ENCODE measurements at places on chromosomes 2 and 18.
A peak's percentile ranks its signal among the peaks of the same experiment; 100 is the strongest.

- no peak for DNase-seq
Measured at GRCh38 chr2:160574468-160575140, 81.0 kb upstream of the RBMS1 start.

GRCh38 chr18:51668101-51668500 lies 470.6 kb upstream of the MEX3C start:
- peak; percentile 78 for DNase-seq

DNA sequence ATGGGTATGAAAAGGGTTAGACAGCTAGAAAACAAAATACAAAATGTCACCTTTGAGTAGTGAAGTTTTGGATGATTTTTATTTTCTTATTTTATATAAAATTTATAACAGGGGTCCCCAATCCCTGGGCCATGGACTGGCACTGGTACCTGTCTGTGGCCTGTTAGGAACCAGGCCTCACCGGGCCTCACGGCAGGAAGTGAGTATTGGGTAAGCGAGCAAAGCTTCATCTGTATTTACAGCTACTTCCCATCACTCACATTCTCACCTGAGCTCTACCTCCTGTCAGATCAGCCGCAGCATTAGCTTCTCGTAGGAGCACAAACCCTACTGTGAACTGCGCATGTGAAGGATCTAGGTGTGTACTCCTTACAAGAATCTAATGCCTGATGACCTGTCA lies 202.8 kb upstream of the TWIST2 start:
- no peak for DNase-seq

- DNase-seq = no peak
Measured at GRCh38 chr2:156784020-156784701, 348.0 kb downstream of the GPD2 start.

DNA sequence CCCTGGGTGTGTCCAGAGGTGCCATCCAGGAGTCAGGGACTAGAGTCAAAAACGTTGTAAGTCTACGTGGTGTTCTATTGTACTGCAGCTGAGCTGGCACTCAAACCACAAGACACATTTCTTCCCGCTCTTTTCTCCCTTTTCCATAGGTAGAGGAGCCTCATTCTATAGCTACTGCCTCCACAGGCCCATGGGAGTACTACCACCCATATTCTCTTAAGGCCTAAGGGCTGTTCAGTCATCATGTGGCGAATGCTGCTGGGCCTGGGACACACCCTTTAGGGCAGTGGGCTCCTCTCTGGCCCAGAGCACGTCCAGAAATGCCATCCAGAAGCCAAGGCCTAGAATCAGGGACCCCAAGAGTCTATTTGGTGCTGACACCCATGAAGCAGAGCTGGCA lies 1271.7 kb downstream of the CNTNAP5 start:
- DNase-seq = no peak

DNA sequence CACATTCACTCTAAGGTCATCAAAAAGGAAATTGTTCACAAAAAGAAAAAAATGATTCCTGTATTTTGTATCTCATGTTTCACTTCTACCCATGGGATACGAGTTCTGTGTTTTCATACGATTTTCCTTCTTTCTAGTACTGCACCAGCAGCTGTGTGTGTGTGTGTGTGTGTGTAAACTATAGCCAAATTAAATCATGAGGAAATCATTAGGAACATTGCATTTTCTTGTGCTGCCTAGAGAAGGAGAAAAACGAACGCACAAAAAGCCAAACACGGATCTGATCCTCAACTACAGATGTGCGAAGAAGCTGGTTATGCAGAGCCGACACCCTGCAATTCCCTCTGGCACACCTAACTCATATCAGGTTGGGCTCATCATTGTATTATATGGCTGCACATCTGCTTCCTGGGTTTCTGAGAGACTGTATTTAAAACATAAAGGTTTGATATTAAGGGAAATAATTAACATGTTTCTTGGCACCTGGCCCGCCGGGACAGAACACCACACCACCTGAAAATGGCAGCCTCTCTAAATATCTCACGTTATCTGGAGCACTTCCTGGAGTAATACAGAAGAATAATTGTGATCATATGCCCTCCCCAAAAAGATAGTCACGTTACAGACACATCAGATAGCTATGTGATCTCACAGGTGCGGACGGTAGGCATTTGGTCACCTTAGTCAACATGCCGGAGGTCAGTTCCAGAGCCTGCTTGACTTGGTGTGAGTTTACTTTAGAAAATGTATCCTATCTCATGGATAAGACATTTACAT lies 586.3 kb upstream of the SALL3 start:
- no peak for DNase-seq

DNA sequence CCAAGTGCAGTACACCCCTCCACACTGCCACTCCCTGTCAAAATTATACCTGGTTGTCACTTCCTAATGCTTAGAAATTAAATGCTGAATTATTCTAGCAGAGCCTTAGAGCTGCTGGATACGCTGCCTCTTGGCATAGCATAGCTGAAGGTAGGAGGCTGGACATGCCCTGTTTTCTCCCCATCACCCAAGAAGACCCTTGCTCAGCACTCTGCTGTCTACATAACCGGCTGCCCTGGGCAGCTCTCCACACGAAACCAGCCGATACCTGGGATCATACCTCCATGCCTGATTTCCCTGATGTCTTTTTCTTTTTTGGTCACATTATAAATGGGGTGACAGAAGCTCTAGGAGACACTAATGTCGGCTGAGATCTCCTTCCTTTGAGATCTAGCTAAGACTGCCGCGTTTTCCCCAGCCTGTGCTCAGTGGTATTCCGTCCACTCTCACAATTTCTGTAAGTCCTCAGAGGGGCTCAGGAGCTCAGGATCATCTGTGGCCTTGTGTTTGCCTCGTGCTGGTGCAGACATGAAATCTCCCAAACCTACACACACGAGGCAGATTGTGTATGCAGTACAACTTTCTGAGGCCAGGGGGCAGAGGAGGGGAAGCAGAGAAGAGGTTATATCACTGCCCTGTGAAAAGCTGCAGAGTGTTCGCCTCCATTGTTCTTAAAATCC lies 13.5 kb upstream of the ZAP70 start:
- DNase-seq = peak; percentile 79

- DNase-seq = peak; percentile 62
Measured at GRCh38 chr2:102753563-102754159, 8.2 kb upstream of the TMEM182 start.

DNA sequence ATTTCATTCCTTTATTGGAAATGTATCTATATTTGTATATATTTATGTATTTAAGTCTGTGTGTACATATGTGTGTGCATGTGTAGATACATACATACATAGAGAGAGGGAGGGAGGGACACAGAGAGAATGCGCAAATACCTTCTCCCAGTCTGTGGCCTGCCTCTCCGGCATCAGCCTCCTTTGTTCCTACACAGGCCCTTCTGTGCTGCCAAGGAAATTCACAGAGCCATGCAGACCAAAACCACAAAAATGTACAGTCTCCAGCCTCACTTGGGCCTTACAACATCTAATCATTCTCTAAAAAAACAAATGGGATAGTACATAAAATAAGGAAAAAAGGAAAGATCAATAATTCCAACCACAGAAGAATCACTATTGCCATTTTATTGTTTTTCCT lies 8.8 kb upstream of the CRACDL start:
- DNase-seq = no peak

- no peak for DNase-seq
Measured at GRCh38 chr18:23573626-23574431, 12.5 kb downstream of the NPC1 start.
